AG04449 (cell line): ENCODE measurements at places on chromosomes 4 and X.

- DNase-seq = no peak
These were observed 111.4 kb downstream of the SH3KBP1 start for GRCh38 chrX:19775830-19776485.

DNA sequence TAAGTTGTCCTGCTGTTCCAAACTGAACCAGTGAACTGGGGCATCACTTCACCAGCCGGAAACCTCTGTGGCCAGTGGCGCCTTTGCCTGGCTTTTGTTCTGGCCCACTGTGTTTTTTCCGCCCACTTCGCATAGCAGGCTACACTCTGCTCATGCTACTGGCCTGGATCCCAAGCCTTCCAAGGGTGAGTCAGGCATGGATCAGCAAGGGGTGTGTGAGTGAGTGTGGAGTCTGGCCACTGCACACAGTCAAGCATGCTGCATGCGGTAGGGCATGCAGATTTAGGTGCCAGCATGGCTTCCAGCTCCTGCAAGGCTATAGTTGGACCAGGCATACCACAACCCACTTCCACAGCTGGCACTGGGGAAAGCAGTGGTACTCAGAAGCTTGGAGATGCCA is 1967.9 kb downstream of the C4orf33 start:
- no peak for DNase-seq

DNA sequence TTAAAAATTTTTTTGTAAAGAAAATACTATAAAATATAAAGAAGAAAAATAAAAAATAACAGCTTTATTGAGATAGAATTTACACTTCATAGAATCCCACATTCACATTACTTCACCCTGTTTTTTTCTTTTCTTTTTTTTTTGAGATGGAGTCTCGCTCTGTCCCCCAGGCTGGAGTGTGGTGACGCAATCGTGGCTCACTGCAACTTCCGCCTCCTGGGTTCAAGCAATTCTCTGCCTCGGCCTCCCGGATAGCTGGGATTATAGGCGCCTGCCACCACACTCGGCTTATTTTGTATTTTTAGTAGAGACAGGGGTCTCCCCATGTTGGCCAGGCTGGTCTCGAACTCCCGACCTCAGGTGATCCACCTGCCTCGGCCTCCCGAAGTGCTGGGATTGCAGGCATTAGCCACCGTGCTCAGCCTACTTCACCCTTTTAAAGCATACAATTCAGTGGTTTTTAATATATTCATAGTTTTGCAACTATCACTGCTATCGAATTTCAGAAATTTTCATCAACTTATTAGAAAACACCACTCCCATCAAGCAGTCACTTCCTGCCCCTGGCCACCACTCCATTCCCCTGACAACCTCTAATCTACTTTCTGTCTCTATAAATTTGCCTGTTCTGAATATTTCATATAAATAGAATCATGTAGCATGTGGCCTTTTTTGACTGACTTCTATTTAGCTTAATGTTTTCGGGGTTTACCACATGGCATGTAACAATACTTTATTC is 48.7 kb downstream of the TMEM131L start:
- no peak for DNase-seq

DNA sequence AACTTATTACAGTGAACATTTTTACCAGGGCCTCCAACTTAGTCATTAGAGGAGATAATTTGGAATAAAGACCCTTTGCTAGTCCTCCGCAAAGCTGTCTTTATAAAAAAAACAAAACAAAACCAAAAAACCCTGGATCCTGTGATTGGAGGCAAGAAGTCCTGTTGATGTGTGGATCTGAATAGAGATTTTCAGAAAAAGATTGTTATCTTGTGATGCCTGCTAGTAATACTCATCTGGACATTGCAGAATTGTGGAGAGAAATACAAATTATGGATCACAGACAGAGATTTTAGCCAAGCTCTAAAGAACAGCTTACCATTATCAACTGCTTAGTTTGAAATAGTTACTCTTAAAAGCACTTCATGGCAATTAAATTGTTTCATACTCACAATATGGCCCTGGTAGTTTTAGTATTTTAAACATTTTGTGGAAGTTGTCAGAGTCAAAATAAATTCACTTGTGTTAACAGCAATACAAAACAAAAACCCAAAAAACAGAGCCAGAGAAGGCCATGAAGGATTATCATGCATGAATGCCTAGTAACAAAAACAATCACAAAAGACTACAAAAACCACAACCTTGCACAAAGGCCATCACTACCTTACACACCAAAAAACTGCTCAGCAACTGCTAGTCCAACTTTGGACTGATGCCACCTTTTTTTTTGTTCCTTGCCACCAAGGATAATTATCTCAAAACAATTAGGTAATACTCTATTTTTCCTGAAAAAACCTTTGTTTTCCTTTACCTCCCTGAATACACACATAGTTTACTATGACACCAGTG is 514.5 kb upstream of the SLIT2 start:
- no peak for DNase-seq

DNA sequence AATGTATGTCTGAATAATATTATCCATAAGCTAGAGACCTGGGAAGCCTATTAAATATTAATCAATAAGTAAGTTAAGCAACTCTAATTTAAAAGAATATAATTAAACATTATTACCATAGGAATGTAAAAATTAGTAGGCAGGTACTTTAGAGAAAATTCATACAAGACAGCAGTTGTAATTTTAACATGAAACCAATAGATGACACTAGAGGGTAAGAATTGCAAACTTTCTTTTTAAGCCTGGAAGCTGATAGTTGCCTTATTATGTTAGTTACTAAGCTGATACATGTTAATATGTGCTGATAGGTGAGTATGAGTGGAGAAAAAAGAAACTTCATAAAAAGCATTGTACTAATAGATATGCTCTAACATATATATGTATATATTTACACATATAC is 1157.4 kb downstream of the FAM133A start:
- DNase-seq = no peak
